Stimulated activated CD4-positive, alpha-beta T cell treated with anti-CD3 and anti-CD28 coated beads, Interleukin-12 subunit alpha, Interleukin-12 subunit beta, amount 100 ng/mL, for 4 hours (primary cell): ENCODE measurements at places on chromosomes 2 and 18.

DNA sequence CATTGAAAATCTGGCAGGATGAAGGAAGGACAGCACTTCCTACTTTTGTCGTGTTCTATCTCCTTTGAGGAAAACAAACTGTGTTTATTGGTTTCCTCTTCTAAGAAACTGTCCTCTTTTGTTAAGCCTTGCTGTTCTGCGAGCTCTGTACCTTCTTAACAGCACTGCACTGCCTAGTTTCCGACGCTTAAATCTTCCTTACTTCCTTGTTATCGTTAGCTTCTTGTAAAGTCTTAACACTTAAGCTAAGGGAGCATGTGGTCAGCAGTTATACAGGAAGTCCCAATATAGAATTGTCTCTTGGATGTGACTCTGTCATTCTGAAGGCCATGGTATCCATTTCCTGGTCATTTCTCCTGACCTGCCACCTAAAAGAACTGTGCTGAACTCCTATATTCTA lies 552.8 kb upstream of the NRP2 start:
- no peak for DNase-seq

- no peak for DNase-seq
These were observed 174.6 kb upstream of the TPO start for GRCh38 chr2:1238598-1239138.

DNA sequence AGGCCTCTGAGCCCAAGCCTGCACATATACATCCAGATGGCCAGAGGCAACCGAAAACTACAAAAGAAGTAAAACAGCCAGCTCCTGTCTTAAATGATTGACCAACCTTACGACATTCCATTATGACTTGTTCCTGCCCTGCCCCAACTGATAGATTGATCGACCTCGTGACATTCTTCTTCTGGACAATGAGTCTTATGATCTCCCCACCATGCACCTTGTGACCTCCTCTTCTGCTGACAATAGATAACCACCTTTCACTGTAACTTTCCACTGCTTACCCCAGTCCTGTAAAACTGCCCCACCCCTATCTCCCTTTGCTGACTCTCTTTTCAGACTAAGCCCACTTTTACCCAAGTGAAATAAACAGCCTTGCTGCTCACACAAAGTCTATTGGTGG lies 670.0 kb upstream of the PKDCC start:
- no peak for DNase-seq

GRCh38 chr18:22391407-22392345 lies 26.0 kb downstream of the CTAGE1 start:
- DNase-seq, result no peak
